ENCODE measurements at places on chromosomes 1 and 21.

DNA sequence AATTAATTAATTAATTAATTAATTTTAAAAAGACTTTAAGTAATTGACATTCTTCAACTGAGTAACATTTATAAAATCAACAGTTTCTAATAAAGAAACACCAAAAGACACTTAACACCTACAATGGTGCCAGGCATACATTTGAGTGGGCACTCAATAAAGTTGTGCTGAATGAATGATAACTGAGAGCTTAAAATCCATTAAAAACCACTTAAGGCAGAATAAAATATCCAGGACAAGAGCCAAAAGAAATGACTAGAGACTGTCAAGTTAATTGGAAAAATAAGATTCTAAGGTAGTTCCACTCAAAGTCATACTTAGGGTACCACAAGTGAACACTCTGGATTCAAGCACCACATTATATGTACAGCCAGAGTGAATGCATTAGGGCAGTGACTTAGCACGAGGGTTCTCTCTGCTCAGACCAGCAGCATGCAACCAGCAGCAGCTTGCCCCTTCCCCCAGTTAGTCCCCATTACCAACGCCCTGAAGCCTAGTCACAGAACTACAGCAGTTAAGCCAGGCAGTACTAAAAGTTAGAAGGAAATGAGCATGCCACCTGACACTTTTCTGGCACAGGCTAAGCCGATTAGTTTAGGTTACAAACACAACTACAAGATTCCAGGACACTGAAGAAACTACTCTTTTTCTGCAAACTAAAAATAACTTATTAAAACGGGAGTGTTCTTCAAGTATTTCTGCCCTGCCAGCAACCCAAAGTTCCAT, 46.5 kb downstream of the LUZP1 start:
- DNase-seq, result no peak

DNA sequence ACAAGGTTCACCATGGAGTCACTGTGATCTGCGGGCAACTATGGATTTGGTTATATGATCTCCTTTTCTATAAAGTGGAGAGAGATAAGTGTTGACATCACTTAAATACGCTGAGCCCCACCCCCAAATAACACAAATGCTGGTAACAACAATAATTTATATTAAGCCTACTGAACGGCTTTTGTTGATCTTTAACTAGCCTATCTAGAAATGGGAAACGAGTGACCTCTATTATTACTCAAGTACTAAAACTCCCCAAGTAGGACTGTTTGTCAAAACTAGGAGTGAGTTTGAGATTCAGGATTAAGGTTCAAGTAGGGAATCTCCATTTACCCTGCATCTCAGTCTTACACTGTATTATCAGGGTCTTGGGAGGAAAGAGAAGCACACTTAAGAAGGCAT, 52.2 kb downstream of the MAP3K7CL start:
- no peak for DNase-seq

DNA sequence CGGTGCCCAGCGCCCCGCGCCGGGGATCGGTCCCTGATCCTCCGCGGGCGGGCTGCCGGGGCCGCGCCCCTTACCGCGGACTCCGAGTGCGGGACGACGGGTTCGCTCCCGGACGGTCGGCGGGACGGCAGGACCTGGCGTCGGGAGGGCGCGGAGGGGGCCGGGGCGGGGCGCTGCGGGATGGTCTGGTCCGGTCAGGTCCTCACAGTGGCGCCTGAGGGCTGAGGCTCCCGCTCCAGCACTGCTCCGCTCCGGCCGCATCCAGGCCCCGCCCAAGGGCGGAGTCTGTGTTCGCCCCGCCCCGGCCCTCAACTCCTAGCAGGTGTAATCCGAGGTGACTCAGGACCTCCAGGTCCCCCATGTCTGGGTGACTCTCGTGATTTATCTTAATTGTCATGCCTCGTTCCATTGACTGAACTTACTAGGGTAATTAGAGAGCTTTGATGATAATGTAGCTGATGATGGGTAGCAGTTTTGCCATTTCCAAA, at the start of gene RAB3B:
Gene RAB3B, minus strand, starts transcription at position 223 of the 488 bp plus-strand sequence. CDS start 13,583 bp downstream, outside the sequence.
- peak; percentile 49 for DNase-seq

GRCh38 chr1:167669209-167670124, 39.4 kb downstream of the RCSD1 start:
- no peak for DNase-seq

- no peak for DNase-seq
Measured at GRCh38 chr1:230849451-230850224, 18.7 kb downstream of the C1orf198 start.

DNA sequence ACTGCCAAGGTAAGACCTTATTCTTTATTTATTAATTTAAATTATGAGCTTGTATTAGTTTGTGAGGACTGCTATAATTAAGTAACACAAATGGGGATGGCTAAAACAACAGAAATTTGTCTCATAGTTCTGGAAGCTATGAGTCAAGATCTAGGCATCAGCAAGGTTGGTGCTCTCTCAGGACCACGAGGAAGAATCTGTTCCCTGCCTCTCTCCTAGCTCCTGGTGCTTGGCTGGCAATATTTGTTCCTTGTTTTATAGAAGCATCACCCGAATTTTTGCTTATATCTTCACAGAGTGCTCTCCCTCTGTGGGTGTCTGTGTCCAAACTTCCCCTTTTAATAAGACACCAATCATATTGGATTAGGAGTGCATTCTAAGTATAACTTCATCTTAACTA, 41.4 kb upstream of the CCDC190 start:
- no peak for DNase-seq

DNA sequence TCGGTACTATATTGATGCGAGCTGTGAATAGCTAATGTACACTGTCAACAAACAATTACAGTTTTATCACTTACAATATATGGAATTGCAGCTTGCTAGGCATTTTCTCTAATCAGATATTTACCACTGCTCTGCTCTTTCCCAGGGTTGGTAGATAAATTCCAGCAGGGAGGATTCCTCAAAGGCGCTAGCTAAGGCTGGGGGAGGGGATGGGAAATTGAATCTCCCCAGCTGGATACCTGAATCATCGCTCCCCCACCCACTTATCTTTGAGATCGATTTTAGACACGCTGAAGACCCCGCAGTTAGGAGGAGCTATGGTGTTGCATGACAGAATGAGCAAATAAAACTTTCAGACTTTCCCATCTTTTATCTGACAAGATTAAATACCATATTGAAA, 127.2 kb downstream of the CSMD2 start:
- no peak for DNase-seq

GRCh38 chr21:46040707-46041106, 57.2 kb upstream of the COL6A2 start:
- DNase-seq, result no peak

GRCh38 chr1:106907795-106908194, 148.7 kb upstream of the PRMT6 start:
- DNase-seq, result no peak

- peak; percentile 97 for DNase-seq
Measured at GRCh38 chr1:17053685-17054410, at the start of gene SDHB. SDHB (minus strand) TSS chr1:17054032; CDS start chr1:17054019, 13 bp downstream.

DNA sequence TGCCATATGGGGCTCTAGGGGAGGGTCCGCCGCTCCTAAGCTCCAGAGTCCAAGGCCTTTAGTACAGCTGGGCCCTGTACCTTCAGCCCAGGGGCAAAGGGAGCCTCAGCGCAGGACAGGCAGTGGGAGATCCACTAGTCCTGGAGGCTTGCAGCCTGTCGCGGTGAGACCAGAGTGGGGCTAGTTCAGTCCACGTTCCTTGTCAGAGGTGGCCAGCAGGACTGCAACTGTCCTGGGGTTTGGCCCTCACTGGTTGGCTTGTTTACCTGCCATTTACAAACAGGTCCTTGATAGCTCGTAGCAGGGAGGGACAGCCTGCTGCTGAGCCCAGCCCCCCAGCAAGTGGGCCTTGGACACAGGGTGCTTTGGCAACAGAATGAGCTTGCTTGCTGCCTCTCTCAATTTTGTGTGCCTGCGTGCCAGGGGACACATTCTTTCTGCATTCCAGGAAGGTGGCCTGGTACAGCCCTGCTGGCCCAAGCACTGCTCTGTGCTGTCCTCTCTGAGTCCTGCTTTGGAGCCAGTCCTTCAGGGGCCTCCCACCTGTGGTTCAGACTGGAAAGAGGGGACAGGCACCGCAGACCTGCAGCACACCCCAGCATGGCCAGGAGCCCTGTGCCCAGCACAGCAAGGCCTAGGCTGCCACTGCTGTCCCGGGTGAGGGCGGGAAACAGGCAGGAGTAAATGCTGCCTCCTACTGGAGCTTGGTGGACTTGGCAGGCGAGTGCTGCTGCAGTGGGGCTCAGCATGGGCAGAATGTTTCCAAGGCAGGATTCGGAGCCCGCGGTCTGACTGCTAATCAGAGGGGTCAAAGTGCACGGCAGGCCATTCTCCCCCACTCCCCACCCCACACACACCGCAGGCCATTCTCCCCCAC, 15.2 kb downstream of the H6PD start:
- DNase-seq, result no peak

- DNase-seq, result no peak
Measured at GRCh38 chr1:113875714-113876113, 4.2 kb upstream of the PTPN22 start.

DNA sequence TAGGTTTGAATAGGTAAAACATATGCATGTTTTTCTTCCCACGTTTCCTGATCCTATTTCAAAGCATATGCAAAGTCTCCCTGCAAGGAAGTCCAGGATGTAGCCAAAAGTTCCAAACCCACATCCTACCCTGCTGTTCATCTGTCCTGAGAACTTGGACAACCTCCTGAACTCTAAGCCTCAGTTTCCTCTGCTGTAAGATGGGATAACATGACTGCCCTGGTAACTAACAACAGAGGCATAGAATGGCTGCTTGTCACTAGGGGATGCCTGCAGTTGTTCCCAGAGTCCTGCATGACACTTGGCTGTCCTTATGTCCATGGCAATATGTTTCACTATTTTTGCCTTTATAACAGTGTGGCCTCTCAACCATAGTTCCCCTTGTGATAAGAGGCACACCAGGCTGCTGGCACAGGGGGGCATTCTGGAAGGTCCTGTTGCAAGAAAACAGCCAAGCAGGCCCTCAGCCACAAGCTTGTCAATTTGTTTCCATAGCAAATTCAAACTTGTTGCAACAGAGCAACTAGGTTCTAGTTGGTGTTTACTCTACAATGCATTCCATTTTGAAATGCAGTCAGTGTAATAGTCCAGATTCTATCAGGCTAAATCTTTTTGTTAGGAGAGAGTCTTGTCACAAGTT, 1.5 kb upstream of the HDGF start:
- no peak for DNase-seq

DNA sequence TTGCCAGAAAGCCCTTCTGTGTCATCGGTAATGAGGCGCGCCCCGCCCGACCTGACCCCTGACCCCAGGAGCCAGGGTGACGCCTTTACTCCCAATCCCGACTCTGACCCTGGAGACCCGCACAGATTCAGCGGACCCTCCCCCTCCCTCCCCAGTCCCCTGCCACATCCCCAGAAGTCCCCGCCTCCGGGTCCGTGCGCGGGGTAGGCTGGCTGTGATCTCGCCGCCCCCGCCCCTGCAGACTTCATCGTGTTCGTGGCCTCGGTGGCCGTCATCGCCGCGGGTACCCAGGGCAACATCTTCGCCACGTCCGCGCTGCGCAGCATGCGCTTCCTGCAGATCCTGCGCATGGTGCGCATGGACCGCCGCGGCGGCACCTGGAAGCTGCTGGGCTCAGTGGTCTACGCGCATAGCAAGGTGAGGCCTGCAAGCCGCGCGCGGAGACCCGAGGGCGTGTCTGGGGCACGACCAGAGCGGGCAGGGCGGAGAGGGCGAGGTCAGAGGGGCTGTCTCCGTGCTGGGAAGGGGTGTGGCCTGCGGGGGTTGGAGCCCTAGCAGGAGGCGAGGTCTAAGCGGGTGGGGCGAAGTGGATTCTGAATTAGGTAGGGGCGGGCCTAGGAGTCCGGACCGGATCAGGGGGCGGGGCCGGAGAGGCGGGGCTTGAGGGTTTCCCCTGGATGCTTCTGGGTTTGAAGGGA, 34.8 kb downstream of the KCNQ4 start:
- peak; percentile 81 for DNase-seq

DNA sequence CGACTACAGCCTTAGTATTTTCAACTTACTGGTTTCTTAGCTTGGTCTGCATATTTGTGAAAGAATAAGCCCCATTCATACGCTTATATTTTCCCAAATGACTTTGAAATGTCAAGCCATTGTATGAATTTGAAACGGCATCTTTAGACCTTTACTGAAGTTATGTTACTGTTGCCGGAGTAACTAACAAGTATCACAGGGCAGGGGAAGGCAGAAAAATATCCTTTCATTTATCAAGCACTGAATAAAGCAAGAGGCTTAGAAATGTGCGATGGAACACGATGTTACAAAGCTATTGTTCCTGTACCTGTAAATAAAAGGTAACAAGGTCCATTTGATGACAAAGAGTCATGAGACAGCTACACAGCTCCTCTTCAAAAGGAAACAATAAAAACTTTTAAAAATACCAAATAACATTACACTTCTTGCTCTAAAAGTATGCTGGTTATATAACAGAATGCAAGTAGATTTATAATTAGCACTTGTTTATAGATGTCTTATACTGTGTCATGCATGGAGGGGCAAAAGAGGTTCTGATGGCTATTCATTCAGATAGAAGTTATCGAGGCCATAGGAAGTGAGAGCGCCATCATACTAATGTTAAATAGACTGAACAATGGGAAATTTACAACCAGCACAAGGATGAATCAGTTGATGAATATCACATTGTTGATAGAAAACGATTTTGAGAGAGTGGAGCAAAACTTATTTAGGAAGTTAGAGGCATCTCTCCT, 322.6 kb downstream of the RGS7 start:
- DNase-seq, result no peak

- DNase-seq, result no peak
Measured at GRCh38 chr1:230592848-230593414, 49.4 kb upstream of the COG2 start.

GRCh38 chr1:183000167-183000962, 22.9 kb upstream of the LAMC1 start:
- no peak for DNase-seq

GRCh38 chr1:206816390-206817287, 44.3 kb upstream of the IL10 start:
- no peak for DNase-seq

DNA sequence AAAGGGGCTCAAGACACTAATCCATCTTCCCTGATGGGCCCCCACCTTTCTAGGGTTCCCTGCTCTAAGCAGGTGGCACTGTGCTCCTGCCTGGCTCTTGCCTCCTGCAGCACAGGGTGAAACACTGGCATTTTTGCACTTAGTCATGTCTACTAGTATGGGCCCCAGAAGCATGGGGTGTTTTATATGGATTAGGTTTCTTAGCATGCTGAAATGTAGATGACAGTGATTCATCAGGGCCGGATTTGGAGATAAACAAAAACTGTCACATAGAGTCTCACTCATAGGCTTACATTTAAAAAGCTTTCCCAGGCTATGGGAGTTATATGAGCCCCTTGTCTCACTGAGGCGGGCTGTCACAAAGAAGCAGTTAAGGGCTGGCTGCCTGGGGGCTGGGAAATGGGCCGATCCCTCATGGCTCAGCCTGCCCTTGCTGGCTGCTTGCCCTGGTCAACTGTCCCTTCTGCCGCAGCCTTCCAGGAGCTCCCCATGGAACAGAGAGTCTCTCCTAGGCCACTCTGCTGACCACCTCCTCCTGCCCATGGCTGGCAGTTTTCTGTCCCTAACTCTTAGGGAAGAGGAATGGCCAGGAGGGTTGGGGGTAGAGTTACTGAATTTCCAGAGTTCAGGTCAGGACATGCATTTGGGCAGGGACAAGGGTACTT, 6.5 kb downstream of the GALNT2 start:
- no peak for DNase-seq

Measured in T-helper 1 cell (primary cell).